WTC11 (cell line): ENCODE measurements at places on chromosomes 3 and 15.

GRCh38 chr3:122977746-122978466, 49.7 kb downstream of the SEMA5B start:
- peak; percentile 39 for DNase-seq

DNA sequence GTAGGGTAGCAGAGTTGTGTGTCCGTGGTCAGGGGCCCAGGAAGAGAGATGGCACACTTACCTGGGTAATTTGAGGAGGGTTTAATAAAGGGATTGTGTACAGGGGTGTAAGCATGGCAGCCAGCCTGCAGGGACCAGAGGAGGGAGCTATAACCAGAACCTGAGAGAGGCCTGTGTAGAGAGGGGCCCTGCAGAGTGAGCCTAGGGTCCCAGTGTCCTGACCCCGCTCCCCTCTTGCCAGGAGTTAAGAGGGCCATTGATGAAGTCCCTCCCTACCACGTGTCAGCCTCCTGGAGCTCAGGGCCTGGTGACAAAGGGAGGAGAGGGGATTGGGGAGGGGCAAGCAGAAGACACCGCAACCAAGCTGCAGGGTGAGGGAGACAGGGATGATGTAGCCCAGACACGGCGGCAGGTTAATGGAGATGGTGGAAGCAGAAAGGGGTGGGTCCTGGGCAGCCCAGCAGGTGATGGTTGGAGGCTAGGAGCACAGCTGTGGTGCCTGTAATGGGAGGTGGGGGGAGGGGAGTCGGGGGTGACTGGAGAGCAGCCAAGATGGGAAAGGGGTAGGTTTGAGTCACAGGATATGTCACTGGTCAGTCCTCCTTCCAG, 165.4 kb upstream of the TOPAZ1 start:
- DNase-seq, result peak; percentile 38

GRCh38 chr15:78977591-78978347, 32.9 kb upstream of the CTSH start:
- no peak for DNase-seq

DNA sequence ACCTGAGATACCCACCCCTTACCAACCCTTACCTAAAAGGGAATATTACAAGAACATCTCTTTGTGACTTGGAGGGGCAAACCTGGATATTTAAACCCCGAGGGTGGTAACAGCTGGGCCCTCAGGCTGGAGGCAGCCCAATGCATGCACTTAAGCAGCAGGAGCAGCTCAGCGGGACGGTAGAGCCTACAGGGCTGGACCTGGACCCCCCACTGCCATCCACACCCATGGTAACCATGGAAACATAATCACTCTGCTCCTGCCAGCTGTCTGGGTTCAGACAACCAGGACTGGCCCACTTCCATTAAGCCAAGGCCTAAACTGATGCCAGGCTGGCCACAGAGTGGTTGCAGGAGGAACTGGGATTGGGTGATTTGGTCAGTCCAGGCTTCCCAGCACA, 52.8 kb downstream of the ETFA start:
- no peak for DNase-seq

DNA sequence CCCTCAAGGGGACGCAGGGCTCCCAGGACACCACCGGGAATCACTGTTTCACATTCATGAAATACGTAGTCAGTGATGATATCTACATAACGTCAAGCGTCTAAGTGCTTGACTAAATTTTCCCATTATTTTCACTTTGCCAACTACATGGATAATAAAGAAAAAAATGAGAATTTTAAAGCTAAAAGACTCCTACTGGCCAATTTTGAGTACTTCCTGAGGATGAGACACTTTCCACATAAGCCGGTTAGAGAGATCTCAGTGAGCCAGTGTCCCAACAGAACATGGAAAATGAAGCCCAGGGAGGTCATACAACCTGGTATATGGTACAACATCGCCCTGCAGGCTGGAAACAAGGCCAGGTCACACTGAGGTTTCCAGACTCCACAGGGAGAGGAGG, 928.1 kb downstream of the FHIT start:
- DNase-seq, result no peak

GRCh38 chr15:74406992-74407705, 26.6 kb downstream of the SEMA7A start:
- no peak for DNase-seq

GRCh38 chr3:149523512-149524299, 49.2 kb downstream of the TM4SF4 start:
- DNase-seq, result no peak

DNA sequence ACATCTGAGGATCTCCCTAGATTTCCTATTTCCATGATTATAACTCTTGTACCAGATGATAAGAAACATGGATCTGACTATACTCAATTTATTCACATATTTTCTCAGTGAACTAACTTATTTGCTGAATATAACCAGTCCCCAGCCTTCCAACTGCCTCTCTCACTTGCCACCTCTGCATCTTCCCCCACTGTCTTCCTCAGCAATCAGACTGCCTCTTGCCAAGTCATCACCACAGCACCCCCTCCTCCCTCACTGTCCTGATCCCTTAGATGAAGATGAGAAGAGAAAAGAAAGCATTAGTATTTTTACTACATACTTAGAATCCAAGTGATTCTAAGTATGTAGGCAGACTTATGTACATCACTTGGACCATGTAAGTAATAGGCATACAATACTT, 71.9 kb downstream of the GTPBP8 start:
- DNase-seq, result no peak

- DNase-seq, result no peak
Measured at GRCh38 chr3:20066850-20067617, 26.8 kb downstream of the KAT2B start.

DNA sequence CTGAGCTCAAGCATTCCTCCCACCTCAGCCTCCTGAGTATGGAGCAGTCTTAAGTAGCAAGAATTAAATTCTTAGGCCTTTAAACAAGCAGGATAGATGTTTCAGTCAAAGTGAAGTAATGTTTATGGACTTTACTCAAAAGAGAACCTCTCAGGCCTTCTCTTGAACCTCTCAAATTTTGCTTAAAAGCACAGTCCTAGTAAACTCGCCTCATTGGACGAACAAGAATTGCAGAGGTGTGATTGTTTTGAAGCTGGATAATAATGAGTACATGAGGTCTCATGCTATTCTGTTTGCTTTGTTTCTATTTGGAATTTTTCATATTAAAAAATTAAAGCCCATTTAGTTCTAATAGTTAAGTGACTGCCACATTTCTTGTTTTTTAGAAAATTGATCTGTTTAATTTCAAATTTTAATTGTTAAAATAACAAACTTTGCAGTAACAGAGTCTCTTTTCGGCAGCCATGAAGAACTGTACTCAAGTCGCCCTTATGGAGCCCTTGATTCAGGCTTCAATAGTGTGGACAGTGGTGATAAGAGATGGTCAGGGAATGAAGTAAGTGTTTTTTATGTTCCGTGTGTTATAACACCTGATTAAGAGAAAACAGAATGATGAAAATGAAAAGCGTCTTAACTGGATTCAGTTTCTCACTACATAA, 39.4 kb downstream of the LRCH3 start:
- no peak for DNase-seq

- DNase-seq, result no peak
Measured at GRCh38 chr3:175447521-175447920, 588.4 kb downstream of the NAALADL2 start.

GRCh38 chr15:75759416-75760130, 46.9 kb upstream of the CSPG4 start:
- no peak for DNase-seq

DNA sequence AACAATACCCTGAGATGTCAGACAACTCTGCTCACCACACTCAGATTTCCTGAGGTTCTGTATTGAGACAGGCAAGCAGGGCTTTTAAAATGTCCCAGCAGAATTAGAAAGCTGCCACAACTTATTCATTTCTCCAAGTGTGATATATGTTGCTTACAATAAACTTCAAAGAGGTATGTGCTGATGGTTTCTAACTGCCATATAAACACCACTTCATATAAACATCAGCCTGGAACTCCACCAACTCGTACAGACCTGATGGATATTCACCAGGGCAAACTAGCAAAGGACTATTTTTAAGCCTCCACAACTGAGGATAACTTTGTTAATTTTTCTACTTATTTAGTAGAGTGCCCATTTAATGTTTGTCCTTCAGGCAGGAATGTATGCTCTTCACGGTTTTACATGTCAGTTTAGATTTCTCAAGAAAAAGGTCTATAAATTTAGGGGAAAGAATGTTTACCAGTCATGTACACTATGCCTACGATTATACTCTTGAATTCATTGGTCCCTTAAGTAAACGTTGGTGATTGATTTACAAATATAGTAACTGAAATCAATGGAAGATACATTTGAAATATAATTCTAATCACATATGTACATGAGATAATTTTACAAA, 109.6 kb upstream of the ABI3BP start:
- no peak for DNase-seq

GRCh38 chr15:52436981-52437380, 91.7 kb downstream of the MYO5A start:
- DNase-seq, result no peak

DNA sequence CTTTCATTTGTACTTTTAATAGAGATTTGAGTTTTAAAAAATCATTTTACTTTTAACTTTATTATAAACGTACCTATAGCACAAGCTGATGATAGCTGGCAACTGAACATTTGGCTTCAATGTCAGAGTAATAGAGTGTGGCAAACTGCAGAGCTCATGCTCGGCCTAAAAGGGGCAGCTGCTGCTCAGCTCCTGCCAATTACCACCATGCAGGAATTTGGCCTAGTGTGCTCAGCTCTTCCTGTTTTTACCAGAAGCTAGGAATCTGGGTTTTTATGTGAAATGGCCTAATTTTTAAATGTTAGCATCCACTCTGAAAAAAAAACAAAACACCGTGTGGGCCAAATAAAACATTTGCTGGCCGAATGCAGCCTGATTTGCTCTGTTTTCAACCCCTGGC, 1.8 kb downstream of the IFT122 start:
- no peak for DNase-seq

GRCh38 chr3:175358935-175359334, 499.8 kb downstream of the NAALADL2 start:
- no peak for DNase-seq

- DNase-seq, result no peak
Measured at GRCh38 chr15:41691471-41691870, 31.3 kb downstream of the MGA start.

DNA sequence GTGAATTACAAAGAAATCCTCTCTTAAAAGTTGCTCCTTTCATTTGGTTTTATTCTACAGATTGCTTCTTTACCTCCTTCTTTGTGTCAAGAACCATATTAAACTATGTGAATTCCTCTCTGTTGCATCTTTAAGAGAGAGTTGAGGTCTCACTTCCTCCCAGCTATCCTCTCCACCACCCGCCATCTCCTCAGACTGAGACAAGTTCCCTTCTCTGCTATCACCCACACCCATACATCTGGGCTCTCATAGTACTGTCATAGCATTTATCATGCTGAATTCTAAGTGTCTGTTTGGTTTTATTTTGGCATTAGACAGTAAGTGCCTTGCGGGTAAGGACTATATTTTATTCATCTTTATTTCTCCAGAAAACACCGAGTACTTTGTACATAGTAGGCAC, 54.2 kb downstream of the B3GALNT1 start:
- no peak for DNase-seq

DNA sequence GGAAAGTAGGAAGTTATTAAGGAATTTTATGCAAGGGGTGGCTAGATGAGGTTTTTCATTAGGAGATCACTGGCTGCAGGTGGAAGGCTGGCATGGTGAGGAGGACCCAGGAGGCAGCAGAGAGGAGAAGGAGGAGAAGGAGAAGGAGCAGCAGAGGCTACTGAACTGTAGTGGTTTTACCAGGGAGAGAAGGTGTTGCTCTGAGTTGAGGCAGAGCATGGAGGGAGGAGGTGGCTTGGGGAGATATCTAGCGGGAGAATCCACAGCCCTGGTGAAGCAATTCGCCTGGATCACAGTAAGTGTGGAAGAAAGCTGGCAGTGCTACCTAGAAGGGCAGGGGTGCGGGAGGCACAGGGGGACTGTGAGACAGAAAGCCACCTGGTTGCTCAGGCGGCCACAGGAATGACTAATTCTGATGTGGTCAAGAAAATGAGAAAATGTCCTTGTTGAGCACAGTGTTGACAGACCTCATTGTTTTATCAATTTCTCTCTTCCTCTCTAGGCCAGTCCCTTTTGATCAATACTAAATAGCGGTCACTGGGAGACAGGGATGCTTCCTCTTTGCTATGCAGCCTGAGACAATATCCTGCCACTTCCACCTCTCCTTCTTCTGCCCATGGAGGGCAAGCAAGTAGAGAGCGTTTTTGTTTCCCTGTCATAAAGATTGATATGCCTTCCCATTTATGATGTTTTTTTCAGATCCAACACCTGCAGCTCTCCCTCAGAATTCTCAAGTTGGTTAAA, 94.6 kb downstream of the EEFSEC start:
- DNase-seq, result no peak

GRCh38 chr15:26083896-26084295, 220.8 kb upstream of the ATP10A start:
- no peak for DNase-seq

- peak; percentile 40 for DNase-seq
Measured at GRCh38 chr3:184377882-184378445, at the start of gene THPO. THPO (minus strand) TSS chr3:184378207; CDS start chr3:184376259, 1,948 bp downstream.

GRCh38 chr3:101879623-101880284, 30.4 kb downstream of the NFKBIZ start:
- DNase-seq, result no peak

DNA sequence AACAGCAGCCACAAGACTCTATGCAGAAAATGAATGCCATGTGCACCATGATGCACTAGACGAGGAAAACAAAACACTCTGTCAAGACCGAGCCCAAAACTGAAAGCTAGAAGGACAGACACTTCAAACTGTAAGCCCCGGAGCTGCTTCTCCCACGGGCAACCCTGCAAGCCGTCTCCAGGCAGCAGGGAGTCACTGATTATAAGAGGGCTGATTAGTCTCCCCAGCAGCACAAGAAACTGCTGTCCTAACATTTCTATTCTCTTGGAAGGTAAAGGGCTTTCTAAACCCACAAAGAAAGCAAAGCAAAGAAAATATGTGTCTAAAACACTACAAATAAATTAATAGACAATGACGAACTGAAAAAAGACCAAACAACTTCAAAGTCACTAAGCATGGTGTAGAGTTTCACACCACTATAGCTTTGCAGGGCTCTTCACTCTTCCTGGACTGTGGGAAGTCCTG, 15.5 kb downstream of the TBC1D2B start:
- peak; percentile 7 for DNase-seq

DNA sequence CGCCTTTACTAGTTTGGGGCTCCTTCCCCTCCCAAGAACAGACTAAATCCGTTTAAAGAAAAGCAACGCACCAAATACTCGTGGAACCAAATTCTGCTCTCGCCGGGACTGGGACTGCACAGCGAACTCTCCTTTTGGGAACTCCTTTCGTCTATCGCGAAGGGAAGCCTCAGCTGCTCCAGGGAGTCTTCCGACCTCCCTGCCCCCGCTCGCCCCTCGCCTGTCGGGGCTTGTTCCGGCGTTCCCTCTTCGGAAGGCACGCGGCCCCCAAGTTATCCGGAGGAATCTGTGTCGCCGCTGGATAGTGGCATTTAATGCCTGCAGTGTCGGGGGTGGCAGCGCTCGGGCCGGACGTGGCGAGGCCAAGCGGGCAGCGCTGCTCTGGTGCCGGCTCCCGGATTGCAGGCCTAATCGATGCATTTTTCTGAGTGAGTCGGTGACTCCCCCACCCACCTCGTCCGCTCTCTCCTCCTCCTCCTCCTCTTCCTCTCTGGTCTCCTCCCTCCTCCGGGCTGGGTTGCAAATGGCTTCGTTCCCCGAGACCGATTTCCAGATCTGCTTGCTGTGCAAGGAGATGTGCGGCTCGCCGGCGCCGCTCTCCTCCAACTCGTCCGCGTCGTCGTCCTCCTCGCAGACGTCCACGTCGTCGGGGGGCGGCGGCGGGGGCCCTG, at the start of gene TRIM71:
TSS of gene TRIM71 (plus strand) at position 440 of the 671 bp plus-strand sequence. CDS start at position 524, 84 bp downstream.
- no peak for DNase-seq
